ENCODE measurements at places on chromosomes 5 and 9.

DNA sequence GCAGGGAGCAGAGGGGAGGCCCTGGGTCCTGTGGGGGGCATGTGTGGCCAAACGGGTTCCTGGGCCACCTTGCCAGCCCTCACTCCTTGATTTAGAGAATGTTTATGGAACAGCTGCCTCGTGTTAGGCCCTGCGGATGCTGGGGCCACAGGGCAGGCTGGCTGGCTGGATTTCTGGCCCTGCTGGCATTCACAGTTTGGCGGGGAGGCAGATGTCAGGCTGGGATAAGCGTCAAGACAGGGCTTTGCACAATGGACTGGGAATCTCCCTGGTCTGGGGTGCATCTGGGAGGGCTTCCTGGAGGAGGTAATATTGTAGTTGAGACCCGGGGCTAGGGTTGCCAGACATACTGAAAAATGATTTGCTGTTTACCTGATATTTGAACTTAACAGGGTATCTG, 13.8 kb downstream of the NCS1 start:
- DNase-seq, result no peak

GRCh38 chr9:131590907-131591844, 45.9 kb downstream of the PRRT1B start:
- peak; percentile 87 for DNase-seq

- DNase-seq, result no peak
Observed at GRCh38 chr9:136046554-136046920, 48.6 kb downstream of the NACC2 start.

DNA sequence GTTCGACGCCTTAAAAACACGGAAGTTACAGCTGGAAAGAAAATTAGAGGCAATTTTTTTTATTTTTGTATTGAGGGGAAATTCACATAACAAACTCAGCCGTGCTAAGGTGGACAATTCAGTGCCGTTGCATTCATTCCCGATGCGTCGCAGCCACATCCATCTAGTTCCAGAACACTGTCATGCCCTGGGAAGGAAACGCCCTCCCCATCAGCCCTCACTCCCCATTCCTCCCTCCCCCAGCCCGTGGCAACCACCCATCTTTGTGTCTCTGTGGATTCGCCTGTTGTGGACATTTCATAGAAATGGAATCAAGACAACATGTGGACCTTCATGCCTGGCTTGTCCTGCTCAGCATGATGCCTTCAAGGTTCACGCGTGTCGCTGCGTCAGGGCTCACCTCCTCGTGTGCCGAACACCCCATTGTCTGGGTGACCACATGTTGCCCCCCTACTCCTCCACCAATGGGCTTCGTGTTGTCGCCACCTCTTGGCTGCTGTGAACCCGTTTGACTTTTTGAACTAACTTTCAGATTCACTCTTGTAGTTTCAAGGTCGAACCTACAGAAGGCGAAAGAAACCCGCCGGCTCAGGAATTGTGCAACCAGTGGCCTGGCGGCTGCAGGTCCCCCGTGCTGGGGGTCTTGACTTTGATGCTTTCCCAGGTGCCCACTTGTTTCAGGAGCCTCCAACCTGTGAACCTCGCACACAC, 17.4 kb upstream of the CAMSAP1 start:
- no peak for DNase-seq

DNA sequence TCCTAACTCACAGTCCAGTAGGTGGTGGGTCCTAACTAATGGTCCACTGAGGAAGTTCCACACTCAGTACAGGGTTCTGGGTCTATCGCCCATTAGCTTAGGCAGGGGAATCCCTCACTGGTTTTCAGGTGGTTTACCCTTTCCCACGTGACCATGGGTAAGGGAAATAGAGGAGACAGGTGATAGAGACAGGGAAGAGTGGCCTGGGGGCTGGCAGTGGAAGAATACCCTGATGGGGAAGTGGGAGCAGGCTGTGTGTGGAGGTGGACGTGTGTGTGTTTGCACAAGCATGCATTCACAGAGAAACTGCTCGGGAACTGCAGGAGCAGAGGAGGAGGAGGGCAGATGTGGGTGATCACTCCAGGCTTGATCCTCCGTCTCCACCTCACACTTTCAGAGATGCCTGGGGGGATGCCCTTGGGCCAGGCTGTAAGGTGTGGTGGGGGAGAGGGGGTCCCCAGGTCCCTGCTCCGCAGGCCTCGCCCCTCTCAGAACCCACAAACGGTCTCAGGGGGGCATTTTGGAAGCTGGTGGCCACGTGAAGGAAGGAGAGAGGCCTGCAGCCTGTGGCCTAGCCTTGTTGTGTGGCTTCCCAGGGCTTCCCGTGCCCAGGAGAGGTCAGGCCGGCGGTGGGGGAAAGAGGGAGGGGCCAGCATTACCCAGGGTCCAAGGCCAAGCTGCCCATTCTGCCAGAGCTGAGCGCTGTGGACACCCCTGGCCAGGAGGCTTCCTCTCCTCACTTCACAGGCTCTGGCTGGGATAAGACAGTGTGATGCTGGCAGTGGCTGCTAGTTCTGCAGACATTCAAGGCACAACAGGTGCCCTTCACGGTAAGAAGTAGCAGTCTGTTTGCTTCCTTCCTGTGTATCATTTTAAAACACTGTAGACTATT, 80.0 kb downstream of the OTULIN start:
- no peak for DNase-seq

DNA sequence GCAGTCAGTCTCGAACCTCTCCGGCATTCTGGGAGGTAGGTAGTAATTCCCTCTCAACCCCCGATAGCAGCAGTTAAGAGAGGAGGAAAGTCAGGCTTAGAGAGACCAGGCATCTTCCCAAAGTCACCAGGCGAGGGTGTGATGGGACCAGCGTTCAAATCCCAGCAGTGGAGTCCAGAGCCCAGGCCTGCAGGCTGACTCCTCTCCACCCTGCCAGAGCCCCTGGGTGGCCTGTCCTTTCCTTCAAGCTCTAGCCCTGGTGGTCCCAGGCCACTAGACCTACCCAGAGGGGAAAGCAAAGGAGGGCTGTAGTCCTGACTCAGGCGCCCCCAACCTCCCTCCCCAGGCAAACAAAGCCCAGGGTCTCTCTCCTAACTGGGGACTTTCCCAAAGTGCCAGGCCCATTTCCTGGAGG, 4.2 kb upstream of the NR5A1 start:
- no peak for DNase-seq

- no peak for DNase-seq
Observed at GRCh38 chr5:2223303-2223702, 340.6 kb upstream of the IRX4 start.

- DNase-seq, result no peak
Observed at GRCh38 chr5:175025077-175025476, 300.7 kb downstream of the MSX2 start.

- DNase-seq, result no peak
Observed at GRCh38 chr9:91771027-91771426, 179.0 kb downstream of the ROR2 start.

DNA sequence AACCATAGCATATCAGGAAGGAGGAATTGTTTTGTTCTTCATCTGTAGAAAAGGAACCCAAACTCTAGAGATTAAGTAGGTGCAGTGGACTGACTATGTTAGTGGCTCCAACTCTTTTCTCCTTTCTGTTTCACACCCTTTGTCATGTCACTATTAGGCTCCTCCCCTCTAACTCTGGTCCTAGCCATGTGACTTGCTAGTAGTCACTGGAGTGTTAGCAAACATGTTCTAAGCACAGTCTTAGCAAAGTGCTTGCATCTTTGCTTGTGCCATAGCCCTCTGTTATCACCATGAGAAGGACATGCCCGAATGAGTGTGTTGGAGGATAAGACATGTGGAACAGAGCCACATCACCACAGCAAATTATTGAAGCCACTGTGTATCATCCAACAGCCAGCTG, 55.4 kb upstream of the PPP3R2 start:
- DNase-seq, result no peak

DNA sequence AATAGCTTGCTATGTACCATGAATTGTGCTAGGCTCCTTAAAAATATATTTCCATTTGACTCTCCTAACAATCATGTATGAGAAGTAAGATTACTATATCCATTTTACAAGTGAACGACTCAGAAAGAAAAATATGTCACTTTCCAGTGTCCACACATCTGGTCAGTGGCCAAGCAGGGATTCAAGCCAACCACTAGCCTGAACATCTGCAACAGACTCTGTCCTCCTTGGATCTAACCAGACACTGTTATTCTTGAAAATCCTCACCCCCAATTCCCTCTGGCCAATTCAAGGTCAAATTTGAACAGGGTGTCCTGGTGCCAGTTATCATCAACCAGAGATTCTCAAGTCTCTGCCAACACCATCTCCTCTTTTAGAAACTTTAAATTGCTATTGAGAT, 344.1 kb upstream of the WWC1 start:
- DNase-seq, result no peak

DNA sequence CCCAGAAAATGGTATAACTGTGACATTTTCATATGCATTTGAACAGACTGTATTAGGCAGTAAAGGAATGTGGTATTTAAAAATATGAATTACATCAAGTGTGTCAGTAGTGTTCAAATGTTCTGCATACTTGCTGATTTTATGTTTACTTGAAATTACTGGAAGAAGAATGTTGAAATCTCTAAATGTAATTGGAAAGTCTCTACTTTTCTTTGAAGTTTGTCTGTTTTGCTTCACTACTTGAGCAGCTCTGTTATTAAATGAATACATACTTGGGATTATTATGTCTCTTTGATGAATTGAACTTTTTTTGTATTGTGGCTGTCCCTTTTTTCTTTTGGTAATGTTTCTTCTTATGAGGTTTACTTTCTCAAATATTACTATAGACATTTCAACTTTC, 205.6 kb downstream of the TAF11L14 start:
- no peak for DNase-seq

DNA sequence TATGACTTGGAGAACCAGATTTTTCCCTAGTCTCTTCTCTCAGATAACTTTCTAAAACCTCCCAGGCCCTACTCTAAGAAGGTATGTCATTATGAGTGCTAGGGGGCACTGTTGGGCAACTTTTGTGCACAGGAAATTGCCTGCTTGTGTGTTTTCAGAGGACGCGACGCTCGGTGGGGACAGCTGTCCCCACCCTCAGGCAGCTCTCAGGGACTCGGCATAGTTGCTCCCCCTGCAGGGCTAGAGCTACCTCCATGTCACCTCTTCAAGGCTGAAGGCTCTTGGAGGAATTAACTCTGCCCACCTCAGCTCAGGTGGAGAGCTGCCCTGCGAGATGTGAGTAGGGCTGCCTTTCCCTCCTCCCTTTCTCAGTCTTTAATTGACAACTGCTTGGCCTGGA, 10.2 kb upstream of the TIFAB start:
- peak; percentile 62 for DNase-seq

DNA sequence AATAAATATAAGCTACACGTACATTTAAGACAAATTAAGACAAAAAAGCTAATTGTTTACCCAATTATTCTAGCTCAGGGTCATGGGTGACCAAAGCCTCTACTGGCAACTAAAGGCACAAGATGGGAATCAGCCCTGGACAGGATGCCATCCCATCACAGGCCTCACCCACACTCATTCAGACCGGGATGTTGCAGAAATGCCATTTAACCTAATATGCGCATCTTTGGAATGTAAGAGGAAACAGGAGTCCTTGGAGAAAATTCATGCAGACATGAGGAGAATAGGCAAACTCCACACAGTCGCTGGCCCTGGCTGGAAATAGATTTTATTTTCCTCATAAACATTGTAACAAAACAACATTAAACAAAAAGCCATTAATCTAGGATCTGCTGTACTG, 2003.8 kb upstream of the CDH9 start:
- DNase-seq, result no peak

GRCh38 chr9:26742828-26743476, 149.7 kb downstream of the CAAP1 start:
- DNase-seq, result no peak

- DNase-seq, result no peak
Observed at GRCh38 chr5:178477802-178478201, 112.4 kb downstream of the COL23A1 start.

DNA sequence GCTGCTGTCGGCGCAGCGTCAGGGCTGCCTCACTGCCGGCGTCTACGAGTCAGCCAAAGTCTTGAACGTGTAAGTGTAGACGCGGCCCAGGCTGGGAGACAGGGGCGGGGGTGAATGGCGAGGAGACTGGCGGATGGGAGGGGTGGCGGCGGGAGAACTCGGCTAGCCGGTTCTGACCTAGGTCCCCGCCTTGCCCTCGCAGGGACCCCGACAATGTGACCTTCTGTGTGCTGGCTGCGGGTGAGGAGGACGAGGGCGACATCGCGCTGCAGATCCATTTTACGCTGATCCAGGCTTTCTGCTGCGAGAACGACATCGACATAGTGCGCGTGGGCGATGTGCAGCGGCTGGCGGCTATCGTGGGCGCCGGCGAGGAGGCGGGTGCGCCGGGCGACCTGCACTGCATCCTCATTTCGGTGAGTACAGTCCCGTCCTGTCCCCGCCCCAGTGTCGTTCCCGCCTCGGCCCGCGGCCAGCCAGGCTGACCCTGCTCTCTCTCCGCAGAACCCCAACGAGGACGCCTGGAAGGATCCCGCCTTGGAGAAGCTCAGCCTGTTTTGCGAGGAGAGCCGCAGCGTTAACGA, 745 bp downstream of the GADD45G start:
- peak; percentile 81 for DNase-seq

DNA sequence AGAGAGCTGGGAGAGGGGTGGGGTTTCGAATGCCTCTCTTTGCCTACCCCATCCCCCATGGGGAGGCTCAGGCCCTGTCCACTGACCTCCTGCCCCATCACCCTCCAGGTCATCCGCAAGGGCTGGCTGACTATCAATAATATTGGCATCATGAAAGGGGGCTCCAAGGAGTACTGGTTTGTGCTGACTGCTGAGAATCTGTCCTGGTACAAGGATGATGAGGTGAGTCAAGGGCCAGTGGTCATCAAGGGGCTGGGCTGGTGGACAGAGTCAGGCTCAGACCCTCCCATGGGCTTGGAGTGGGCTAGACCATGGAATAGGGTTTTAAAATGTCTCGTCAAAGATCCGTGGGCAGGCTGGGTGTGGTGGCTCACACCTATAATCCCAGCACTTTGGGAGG, 33.7 kb downstream of the GOLGA2 start:
- DNase-seq, result no peak

DNA sequence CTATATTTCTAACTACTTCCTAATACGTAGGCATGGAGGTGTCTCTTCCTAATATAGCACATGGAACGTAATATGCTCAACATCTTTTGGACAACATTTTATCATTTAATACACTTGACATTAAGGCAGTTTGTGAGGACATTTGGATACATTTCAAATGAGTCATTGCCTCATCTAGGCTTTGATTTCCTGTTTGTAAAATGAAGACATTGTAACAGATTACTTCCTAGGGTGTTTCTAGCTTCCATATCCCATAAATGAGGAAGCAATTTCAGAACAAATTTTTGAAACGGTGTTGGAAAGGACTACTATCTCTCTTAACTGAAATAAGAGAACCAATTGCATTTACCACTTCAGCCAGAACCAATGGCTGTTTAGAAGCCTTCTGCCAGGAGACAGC, 38.7 kb downstream of the SLC28A3 start:
- no peak for DNase-seq

GRCh38 chr9:137731216-137731946, 112.6 kb downstream of the EHMT1 start:
- no peak for DNase-seq

DNA sequence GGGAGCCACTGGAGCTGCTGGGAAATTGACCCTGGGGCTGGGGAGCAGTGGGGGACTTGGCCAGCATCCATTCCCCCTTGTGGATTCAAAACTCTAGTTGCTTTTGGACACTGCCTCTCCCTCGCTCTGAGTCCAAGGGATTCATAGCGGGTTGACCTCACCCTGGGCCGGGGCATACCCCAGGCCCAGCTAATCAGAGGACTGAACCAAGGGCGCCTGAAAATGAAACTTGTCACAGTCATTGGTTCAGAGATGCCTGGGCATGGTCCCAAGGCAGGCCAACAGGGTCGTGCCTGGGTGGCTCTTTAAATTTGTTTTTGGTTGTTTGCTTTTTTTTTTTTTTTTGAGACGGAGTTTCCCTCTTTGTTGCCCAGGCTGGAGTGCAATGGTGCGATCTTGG, 22.6 kb downstream of the STK10 start:
- DNase-seq, result no peak

Measured in activated CD8-positive, alpha-beta memory T cell treated with anti-CD3 and anti-CD28 coated beads, Interleukin-2, amount 50 U/mL, for 48 hours (primary cell).